ENCODE measurements at places on chromosomes 16 and 17.
A peak's percentile ranks its signal among the peaks of the same experiment; 100 is the strongest.

DNA sequence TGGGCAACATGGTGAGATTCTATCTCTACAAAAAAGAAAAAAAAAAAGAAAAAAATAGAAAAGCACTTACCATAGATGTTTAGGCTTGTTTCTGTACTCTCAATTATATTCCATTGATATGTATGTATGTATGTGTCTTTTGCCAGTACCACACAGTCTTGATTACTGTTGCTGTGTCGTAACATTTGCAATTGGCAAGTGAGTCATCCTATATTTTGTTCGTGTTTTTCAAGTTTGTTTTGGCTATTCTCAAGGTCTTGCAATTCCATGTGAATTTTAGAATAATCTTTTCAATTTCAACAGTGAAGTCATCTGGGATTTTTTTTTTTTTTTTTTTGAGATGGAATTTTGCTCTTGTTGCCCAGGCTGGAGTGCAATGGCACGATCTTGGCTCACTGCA lies 19.3 kb downstream of the SPECC1 start:
- DNase-seq = no peak

DNA sequence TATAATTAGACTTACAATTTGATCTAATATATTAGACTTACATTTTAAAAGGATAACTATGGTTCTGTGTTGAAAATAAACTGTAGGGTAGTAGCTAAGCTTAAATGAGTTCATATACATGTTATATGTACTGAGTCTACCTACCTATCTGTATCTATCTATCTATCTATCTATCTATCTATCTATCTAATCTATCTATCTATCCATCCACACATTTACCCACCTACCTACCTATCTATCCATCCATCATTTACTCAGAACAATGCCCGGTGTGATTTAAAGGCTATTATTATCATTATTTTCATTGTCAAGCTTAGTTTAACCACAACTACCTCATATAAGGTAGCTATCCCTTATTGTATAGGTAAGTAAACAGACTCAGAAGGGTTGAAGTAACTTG lies 7.0 kb downstream of the KRT10 start:
- no peak for DNase-seq

- DNase-seq = no peak
Observed at GRCh38 chr17:326010-326621, 26.5 kb downstream of the RPH3AL start.

DNA sequence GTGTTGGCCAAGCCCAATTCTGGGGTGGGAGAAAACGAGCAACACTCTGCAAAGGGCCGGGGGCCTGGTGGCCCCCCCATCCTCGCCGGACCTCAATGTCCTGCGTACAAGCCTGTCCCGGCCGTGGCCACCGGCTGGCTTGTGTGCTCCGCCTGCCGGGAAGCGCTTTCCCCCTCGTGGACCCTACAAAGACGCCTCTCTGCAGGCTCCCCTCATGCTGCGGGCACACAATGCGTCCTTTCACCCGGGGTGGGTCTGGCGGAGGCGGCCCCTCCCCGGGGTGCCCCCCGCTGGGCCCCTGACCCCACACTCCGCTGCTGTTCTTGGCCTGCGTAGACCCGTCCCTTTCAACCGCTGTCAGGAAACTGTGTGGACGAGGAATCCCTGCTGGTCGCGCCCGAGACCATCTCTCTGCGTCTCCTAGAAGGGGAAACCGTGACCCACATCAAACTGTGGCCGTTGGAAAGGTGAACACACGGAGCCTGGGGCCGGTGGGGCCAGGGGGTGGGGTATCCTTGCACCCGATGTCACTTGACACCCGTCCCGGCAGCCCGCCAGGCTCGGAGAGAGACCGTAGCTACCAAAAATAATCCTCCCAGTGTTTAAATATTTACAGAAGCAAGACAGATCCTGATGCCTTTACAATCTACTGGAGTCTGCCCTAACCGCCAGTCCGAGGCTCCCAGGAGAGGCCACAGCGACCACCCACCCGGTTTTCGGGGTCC lies 43.6 kb downstream of the TBC1D16 start:
- peak; percentile 31 for DNase-seq

DNA sequence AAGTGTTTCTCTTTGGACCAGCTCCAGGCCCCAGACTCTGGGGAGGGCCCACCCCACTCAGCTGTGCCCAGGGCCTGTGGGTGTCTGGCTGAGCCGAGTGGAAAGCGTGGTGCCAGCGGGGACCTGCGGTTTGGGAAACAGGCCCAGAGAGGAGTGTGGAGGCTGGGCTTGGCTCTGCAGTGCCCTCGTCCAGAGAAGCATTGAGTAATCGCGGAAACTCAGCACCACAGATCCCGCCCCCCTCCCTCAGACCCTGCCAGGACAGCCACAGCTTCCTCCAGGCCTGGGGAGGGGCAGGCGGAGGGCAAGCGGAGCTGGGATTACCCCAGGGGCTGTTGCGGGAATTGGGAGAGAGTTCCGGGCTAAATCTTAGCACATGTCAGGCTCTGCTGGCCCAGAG lies 14.6 kb upstream of the PITPNA start:
- peak; percentile 96 for DNase-seq

DNA sequence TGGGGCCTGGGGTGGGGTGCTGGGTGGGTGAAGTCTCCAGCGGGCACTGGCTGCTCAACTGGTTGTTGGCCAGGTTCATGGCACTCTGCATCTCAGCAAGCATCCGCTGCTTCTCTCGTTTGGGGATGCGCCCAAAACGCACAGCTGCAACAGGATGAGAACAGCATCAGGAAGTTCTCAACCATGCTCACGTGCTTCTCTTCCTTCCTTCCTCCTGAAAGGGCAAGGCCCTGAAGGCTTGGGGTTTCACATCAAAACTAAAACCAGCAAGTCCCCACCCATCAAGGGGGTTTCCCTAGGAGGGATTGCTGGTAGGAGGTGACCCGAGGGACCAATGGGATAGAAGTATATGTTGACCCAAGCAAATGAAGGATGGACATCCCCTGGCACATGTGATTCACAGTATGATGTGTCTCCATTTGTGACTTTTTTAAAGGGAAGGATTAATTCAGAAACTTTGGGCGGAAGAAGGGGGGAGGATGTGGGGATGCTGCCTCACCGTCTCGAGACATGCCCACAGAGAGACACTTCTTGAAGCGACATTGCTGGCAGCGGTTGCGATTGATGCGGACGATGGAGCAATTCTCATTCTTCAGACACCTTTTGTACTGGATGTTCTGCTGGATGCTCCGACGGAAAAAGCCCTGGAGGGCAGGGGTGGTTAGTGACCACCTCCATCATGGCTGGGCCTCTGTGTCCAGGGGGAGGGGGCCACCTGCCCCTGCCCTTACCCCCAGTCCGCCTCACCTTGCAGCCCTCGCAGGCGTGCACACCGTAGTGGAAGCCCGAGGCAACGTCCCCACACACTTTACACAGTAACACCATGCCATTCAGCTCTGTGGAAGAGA lies 4.2 kb downstream of the NR1D1 start:
- DNase-seq = no peak

DNA sequence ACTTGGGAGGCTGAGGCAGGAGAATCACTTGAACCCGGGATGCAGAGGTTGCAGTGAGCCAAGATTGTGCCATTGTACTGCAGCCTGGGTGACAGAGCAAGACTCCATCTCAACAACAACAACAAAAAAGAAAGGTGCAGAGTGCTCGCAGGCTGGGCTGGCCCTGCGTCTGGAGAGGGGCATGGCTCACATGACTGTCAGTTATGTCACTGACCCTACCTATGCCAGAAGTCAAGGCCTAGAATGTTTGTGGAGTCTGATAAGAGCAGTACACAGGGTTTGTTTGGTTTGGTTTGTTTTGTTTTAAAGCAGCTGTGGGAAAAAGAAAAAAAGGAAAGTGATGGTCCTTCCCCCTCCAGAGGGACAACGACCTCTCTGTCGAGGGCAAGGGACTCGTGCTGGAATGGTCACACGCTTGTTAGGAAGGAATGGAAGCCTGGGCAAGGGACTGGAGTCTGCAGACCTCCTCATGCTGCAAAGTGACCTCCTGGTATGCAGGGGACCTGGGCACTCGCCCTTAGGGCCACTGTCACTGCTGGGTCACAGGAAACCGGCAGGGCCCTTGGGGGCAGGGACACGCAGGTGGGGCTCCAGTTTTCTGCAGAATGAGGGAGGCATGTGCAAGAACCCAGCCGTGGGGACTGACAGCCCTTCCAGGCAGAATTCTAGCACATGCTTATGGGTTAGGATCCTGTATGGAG lies 10.1 kb upstream of the OSGIN1 start:
- no peak for DNase-seq

- no peak for DNase-seq
Observed at GRCh38 chr17:49747632-49748031, 16.3 kb downstream of the FAM117A start.

DNA sequence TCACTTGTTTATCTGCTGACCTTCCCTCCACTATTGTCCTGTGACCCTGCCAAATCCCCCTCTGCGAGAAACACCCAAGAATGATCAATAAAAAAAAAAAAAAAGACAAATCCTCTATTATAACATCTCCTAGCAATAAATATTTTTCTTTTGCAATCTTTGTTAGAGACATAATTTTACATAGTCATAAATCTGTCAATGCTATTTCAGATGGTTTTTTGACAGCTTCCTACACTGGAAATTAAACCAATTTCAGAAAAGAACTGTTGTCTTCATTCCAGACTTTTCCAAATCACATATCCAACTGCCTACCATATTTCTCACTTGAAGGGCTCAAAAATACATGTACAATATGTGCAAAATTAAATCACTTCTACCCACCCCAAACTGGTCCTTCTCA lies 3.7 kb downstream of the METTL16 start:
- DNase-seq = no peak

- peak; percentile 97 for DNase-seq
Observed at GRCh38 chr17:50218771-50219315, 17.4 kb upstream of the COL1A1 start.

DNA sequence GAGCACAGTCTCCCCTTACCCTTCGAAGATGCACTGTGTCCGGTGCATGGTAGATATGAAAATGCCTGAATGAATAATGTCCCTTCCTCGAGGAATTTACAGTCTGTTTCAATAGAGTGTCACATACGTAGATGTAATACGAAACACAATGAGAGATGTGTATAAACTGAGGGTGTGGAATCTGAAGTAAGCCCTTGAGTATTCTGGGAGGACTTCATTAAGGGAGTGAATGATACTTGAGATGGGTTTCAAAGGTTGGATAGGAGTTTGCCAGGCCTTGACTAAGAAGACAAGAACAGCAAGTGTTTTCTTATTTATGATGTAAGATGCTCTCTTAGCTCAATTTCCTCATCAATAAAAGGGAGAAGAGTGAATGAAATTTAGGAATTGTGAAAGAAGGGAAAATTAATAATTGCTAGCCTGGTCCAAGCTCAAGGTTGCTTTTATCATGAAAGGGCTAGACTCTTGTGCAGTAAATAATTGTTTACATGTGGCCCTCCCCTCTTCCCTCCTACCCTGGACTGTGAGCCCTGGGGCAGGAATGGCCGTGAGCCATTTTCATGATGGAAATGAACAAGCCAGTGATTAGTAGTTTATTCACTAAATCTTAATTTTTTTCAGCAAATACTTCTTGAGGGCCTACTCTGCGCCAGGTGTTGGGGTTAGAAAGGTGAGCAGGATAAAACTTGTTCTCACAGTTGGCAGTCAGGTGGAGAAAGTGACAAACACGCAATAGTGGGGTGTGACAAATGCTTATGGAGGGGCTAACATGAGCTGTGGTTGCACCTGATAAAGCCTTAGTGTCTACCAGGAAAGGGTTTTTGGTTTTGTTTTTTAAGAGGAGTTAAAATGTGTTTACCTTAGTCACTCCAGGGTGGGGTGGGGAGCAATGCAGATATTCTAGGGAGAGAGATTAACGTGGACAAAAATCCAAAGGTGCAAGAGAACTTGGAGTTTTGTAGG lies 1.6 kb downstream of the KIF22 start:
- DNase-seq = no peak

GRCh38 chr16:23941963-23942564 lies 106.3 kb downstream of the PRKCB start:
- DNase-seq = no peak

DNA sequence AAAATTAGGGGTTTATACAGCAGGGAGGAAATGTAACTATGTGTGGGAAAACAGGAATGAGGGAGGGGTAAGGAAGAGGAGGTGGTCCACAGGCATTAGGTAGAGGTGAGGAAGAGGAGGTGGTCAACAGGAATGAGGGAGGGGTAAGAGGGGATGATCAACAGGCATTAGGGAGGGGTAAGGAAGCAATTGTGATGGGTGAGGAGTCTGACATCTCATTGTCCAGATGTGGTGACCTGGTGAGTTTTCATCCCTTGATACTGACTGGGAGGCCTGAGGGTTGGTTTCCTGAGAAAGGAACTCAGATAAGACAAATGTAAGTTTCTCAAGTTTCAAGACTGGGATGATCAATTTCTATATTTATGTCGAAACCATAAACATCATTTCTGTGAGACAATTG lies 206.2 kb upstream of the C16orf82 start:
- no peak for DNase-seq

- no peak for DNase-seq
Observed at GRCh38 chr16:66159987-66160386, 206.5 kb upstream of the CDH5 start.

- peak; percentile 74 for DNase-seq
Observed at GRCh38 chr17:50114849-50115357, 15.1 kb downstream of the SAMD14 start.

DNA sequence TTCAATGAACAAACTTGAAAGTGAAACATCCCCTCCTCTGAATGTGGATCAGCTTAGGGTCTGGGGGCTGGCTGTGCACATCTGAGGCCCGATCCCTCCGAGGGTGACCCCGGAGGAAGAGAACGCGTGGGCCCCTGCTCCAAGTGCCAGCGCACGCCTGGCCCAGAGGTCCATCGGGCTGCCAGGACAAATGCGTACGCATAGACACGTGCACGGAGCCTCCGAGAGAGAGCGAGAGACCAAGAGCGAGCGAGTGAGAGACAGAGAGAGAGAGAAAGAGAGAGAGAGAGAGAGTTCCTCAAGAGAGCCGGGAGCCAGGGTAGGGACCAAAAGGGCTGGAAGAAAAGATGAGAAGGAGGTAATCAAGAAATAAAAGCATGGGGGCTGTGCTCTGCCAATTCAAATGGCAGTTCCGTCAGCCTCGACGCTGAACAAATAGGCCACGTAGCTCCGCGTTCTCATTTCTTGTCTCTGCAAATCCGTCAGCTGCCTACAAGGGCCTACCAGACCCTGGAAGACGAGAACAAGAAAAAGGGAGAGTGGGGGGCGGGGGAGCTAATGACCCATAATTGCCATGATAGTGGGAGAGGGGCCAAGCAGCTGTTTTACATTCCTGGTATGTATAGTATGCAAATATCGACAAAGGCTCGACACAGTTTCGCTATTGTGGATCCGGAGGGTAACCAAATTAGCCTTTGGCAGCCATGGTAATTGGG lies 435.3 kb upstream of the ZFHX3 start:
- DNase-seq = peak; percentile 33

GRCh38 chr17:45686250-45686649 lies 97.9 kb upstream of the CRHR1 start:
- no peak for DNase-seq
